ENCODE measurements at places on chromosomes 1 and 21.

GRCh38 chr21:38669186-38669585 lies 136.5 kb upstream of the ETS2 start:
- DNase-seq, result no peak

- no peak for DNase-seq
Observed at GRCh38 chr1:15070145-15070748, 83.3 kb upstream of the TMEM51 start.

GRCh38 chr1:3029991-3030662 lies 8.9 kb downstream of the ACTRT2 start:
- DNase-seq, result no peak

- DNase-seq, result no peak
Observed at GRCh38 chr1:244325056-244325758, 126.5 kb downstream of the ADSS2 start.

- DNase-seq, result no peak
Observed at GRCh38 chr1:169124459-169124858, 18.0 kb downstream of the ATP1B1 start.

- DNase-seq, result no peak
Observed at GRCh38 chr1:198246337-198246736, 89.5 kb downstream of the NEK7 start.
